ENCODE measurements at places on chromosomes 1 and 21.

GRCh38 chr1:39852876-39853275, 30.4 kb downstream of the TRIT1 start:
- DNase-seq: no peak

GRCh38 chr1:211939876-211940468, 95.4 kb downstream of the INTS7 start:
- no peak for DNase-seq

DNA sequence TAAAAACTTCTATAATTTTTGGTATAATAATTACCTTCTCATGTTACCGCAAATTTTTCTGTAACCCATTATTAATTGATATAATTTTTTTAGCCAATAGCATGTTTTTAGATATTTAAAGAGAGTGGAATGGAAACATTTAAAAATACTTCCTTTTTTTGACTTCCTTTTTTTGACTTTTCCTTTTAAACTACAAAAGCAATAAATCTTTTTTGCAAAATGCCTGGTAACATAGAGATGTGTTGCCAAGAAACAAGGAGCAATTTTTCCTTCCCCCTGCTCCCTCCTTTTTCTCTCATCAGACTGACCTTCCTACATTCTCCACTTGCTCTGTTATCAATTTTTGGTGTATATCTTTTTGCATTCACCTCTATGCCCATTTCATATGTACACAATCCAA, 666.2 kb downstream of the ADGRL2 start:
- DNase-seq: no peak

GRCh38 chr1:109650609-109651008, 5.3 kb upstream of the GSTM4 start:
- DNase-seq: no peak

DNA sequence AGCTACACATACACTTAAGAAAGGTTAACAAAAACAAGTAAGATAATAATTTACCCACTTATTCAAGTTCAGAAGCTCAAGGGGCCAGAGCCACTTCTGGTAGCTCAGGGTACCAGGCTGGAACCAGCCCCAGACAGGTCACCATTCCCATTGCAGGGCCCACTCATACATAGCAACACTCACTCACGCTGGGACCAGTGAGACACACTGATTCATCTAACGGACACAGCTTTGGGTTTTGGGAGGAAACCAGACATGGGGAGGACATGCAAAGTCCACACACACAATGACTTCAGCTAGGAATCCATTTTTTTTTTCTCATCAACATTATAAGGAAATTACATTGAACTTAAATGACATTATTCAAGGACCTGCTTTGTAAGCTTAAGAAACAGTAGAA, 169.1 kb downstream of the ZC3H11B start:
- no peak for DNase-seq

Data from right lung (tissue), 10 donors.